AG09319 (cell line): ENCODE measurements at places on chromosomes 2 and 18.

- no peak for DNase-seq
Observed at GRCh38 chr2:196229013-196229412, 57.6 kb upstream of the STK17B start.

DNA sequence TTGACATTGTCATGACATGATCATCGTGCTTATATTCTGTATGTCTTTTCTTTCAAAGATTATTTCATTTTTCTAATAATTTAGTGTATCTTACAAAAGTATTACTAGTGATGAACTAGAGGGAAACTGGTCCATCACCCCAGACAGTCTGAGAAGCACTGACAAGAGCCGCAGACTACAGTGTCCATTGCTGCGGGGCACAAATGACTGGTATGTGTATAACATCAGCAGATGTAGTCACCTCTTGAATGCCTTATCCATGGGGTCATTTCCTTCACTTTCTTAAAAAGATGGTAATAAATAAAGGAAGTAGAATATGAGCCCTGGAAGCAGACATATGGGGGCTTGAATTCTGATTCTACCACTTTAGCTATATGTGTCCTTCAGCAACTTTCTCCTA is 29.6 kb downstream of the NEMP2 start:
- no peak for DNase-seq

DNA sequence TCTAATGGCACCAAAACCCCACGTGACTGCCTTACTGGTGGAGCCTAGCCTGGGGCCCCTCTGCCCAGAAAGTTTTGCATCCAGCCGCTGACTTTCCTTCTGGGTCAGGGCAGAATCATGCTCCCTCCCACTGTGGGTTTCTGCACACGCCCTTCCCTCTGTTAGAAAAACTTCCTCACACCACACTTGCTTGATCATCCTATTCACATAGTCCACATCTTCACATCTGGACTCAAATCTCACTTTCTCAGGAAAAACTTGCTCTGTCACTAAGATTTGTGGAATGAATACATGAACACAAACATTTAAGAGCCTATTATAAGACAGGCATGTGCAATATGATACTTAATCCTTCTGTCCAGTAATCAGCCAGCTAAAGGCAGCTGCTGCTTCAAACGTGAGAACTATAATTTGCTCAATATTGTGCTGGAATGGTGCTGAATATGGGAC is 274.7 kb downstream of the RND3 start:
- peak; percentile 82 for DNase-seq

DNA sequence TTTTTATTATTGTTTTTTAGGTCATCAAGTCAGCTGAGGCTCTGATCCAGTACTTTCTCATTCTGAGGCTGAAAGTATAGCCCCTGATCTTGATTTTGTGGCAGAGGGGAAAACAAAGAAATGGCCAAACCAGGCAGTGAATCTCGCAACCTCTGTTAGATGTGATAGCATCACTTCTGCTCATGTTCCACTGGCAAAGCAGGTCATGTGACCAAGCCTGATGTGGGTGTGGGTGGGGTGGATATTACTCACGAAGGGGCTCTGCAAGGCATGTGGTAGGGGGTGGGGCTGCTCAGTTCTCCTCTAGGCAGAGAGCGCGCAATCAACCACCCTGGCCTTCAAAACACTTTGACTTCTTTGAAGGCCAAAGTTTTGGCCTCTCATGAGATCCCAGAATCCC is 254.2 kb downstream of the MYCN start:
- DNase-seq, result no peak

DNA sequence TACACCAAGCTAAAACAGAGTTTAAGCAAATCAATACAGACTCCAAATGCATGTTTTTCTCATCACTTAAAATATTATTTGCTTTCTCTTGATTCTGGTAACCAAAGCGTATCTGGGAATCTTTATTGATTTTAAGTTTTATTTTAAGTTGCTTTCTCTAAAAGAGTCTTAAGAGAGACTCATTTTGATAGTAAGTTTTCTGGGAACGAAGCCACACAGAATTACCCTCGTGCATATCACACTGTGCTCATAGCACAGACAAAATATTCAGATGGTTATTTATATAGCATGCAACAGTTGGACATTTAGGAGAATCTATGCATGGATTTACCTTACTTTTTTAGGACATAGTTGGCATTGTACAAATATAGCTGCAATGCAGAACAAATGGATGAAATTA is 597.5 kb upstream of the NRXN1 start:
- no peak for DNase-seq

DNA sequence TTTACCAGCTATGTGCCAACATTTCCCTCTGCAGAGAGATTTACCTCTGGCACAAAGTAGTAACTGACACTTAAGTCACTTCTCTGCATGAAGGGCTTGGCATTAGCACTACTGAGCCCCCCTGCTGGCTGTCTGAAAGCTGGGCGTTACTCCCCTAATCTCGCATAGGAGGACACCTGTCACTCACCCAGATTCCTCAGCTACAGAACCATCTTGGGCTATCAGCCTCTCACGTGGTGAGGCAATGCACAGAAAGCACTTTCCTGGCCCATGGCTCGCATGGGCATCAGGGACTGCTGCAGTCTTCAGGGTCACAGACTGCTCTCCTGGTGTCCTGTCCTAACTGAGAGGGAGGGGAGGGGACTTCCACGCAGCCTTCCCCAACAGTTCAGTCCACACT is 12.0 kb downstream of the SERPINE2 start:
- no peak for DNase-seq

DNA sequence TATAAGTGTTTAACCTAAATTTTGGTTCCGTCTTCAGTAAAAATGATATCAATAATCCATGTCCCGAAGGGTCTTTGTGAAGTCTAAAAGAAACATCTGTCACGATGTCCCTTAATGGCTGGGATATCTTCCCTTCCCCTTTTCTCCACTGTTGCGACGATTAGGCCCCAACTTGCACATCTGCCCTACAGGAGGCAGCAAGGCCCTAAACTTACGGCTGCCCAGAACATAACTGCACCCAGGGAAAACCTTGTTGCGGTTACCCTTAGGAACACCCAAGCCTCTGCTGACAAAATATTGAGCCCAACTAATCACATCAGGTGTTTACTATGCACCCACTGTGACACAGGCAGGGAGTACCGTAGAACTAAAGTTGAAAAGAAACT is 1.3 kb upstream of the SMAD2 start:
- no peak for DNase-seq

GRCh38 chr2:197555467-197555866 is 39.6 kb downstream of the MOB4 start:
- DNase-seq, result no peak

- no peak for DNase-seq
Observed at GRCh38 chr2:44330801-44331200, 30.5 kb downstream of the PREPL start.

DNA sequence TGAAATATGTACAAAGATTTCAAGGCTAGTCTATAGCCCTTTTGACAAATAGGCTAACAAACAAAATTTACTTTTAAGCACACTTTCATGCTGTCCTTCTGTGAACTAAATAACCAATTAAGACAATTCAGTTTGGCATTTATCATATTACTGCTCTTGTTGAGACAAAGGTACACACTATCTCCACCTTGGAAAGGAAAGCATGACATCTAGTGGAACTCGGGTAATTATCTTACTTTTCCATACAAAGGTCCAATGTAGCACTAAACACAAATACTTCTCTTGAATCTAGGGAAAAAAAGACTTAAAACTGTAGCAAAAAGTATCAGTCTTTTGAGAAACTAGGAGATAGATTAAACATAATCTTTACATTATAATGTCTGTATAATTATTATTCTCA is 125.0 kb upstream of the CD226 start:
- DNase-seq, result peak; percentile 3

- DNase-seq, result no peak
Observed at GRCh38 chr2:85189606-85190270, 56.5 kb downstream of the TCF7L1 start.

DNA sequence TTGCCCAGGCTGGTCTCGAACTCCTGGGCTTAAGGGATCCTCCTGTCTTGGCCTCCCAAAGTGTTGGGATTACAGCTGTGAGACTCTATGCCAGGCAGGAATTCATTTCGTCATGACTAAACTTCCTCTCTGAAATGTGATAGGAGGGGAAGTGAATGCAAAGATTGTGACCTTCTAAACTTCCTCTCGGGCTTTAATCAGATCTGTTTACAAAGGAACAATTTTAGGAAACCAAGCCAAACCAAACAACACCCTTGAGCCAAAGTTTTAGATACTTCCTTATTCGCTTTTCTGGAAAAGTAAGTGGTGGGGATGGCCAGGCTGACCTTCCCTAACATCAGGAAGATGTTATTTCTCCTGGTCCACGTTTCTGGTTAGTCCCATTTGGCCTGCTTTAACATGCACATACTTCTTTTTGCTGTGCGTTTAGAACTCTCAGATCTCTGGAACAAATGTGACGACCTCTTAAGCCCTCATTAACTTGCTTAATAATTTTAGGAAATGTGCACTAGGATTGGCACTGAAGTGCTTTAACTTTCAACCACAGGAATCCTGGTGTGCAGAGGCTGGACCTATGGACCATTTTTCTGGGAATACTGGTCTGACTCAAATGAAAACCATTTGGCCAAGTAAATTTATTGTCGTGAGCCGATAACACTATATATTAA is 33.2 kb upstream of the YES1 start:
- peak; percentile 80 for DNase-seq

GRCh38 chr18:63271881-63272299 is 47.7 kb downstream of the BCL2 start:
- DNase-seq, result no peak

- peak; percentile 73 for DNase-seq
Observed at GRCh38 chr2:72722492-72723070, 103.3 kb downstream of the EXOC6B start.

DNA sequence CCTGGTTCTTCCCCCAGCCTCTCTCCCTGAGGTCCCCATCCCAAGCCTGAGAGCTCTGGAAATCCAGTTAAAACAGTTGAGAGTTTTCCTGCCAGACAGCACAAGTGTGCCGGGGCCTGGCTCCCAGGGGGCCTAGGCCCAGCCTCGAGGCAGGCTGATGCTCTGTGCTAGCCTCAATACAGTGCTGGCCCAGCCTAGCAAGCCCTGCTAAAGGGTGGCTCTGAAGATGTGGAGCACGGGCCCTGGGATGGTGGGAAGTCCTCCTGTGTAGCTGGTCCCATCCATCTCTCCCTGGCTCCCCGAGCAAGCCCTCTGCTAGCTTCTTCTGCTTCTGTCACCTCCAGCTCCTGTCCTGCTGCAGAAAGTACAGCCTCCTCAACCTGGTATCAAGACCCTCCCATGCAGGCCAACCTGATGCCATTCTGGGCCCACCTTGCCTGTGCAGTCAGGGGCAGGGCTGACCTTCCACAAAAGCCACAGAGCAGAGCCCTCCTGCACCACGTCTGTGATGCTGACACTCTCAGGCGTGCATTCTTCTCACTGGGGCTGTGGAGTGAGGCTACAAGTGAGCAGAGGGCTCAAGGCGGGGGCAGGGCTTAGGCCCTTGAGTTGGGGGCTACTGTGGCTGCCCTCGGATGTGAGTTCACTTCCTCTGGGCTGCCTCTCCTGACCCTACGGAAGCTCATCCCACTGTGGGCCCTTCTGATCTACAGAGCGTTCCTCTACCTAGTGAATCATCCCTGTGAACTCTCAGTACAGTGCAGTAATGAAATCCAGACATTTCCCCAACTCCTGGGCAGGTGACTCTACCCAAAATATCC is 60.1 kb upstream of the LAPTM4A start:
- DNase-seq, result no peak

DNA sequence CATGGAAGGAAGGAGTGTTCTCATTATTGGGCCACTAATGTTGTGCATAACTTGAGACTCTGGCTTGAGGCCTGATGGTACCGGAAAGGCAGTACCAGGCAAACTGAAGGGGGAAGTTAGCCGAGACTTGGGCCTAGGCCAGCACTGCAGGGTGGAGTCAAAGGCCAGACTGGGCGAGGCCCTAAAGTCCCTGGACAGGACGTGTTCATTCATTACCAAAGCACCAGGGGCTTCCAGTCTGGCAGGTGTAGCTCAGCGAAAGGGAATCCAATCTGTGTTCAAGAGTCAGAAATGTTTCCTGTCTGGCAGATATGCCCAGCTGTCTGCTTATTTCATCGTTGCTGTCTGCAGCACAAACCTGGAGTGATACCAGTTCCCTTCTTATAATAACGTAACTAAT is 4.7 kb upstream of the ITSN2 start:
- DNase-seq, result no peak

DNA sequence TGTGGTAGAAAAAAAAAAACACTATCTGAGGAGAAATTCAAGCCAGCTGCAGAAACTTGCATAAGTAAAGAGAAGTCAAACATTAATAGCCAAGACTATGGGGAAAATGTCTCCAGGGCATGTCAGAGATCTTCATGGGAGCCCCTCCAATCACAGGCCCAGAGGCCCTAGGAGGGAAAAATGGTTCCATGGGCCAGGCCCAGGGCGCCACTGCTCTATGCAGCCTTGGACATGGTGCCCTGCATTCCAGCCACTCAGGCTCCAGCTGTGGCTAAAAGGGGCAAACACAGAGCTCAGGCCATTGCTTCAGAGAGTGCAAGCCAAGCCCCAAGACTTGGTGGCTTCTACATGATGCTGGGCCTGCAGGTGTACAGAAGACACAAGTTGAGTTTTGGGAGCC is 354.7 kb downstream of the NBAS start:
- DNase-seq, result no peak

GRCh38 chr2:100664756-100665101 is 101.9 kb downstream of the PDCL3 start:
- DNase-seq, result no peak

DNA sequence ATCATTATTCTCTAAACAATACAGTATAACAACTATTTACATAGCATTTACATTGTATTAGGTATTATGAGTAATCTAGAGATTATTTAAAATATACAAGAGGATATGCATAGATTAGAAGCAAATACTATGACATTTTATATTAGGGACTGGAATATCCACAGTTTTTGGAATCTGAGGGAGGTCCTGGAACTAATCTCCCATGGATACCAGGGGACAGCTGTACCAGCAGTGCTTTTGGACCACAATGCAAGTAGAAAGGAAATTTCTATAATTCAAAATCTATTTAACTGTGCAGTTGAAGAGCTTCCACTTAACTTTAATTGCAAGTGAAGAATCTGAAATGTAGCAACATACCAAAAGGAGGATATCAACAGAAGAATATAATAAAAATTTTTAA is 120.8 kb downstream of the LTBP1 start:
- DNase-seq, result no peak

GRCh38 chr2:191625016-191625415 is 52.9 kb upstream of the NABP1 start:
- DNase-seq, result no peak

DNA sequence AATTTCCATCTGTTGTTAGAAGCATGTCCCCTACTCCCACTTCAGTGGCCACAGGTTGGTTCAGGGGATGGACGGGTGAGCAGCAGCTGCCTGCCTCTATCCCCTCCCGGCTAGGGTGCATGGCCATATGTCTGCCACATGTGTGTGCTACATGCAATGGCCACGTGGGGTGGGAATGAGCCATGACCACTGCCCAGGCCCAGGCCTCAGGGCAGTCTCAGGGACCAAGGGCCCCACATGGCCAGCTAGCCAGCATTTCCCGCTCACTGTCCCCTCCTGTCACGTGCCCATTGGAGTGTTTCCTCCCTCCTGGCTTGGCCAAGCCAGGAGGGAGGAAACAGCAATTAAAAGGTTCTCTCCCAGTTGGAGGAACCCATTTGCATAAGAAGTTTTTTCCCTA is 117.1 kb downstream of the KCNS3 start:
- no peak for DNase-seq

GRCh38 chr2:239087046-239087710 is 239.3 kb downstream of the TWIST2 start:
- DNase-seq, result no peak

- no peak for DNase-seq
Observed at GRCh38 chr2:120360307-120360855, 14.4 kb downstream of the INHBB start.
